Femur (tissue), 1 donor: ENCODE measurements at places on chromosomes 5 and 9.

DNA sequence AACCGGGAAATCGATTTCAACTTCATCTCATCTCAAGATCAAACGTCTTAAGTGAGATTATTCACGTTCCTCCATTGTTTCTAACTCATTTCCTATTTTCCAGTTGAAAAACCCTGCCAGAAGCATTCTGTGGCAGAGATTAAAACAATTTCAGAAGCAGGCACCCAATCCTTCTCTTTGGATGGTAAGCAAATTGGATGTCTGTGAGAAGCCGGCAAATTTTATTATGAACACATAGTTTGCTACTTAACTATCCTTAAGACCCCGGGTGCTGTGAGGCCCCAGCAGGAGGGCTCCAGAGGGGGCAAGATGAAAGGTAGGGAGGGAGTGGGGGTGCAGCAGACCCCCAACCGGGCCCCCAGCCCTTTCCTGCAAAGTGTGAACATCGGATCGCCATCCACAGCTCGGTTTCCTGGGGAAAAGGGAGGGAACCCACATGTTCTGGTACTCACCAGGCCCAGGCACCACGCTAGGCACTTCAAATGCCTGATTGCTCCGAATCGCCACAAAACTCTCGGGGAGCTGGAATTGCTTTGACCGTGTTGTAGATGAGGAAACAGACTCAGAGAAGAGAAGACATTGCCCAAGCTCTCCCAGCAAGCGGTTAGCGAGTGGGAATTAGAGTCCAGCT lies 167.1 kb upstream of the MVB12B start:
- no peak for DNase-seq

GRCh38 chr5:176601901-176602482 lies 8.0 kb downstream of the GPRIN1 start:
- no peak for DNase-seq

- DNase-seq = no peak
Observed at GRCh38 chr9:71676460-71676859, 91.9 kb downstream of the CEMIP2 start.

- DNase-seq = no peak
Observed at GRCh38 chr5:155229135-155229534, 215.6 kb downstream of the KIF4B start.
